GOT3 (cell line): ENCODE measurements at places on chromosomes 7 and 10.
A peak's percentile ranks its signal among the peaks of the same experiment; 100 is the strongest.

DNA sequence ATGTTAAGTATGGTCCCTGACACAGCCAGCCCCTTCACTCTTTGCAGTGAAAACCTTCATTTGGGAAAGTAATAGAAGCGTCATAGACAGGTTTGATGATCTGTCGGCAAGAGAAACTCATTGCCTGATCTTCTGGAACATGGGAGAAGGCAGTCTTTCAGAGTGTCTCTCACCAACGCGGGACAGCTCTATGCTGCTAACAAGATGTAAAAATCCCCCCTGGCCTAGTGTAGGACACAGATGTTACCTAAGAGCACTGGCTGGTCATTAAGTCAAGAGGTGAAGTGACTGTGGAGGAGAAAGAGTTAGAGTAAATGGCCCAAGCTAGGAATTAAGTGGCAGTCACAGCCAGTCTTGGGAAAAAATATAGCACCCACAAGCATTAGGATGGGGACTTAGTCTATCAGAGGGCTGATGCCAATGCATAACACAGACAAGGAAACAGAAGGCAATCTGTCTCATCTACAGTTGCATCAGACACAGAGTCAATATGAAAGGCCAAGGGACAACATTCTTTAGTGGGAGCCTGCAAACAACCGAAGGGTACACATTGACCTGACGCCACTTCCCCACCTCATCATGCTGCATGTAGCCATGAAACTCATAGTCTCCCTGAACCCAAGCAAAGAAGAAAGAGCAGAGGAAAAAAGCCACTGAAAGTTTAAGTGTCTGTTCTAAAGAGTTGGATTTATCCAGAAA is 69.5 kb downstream of the SORCS1 start:
- DNase-seq = no peak

DNA sequence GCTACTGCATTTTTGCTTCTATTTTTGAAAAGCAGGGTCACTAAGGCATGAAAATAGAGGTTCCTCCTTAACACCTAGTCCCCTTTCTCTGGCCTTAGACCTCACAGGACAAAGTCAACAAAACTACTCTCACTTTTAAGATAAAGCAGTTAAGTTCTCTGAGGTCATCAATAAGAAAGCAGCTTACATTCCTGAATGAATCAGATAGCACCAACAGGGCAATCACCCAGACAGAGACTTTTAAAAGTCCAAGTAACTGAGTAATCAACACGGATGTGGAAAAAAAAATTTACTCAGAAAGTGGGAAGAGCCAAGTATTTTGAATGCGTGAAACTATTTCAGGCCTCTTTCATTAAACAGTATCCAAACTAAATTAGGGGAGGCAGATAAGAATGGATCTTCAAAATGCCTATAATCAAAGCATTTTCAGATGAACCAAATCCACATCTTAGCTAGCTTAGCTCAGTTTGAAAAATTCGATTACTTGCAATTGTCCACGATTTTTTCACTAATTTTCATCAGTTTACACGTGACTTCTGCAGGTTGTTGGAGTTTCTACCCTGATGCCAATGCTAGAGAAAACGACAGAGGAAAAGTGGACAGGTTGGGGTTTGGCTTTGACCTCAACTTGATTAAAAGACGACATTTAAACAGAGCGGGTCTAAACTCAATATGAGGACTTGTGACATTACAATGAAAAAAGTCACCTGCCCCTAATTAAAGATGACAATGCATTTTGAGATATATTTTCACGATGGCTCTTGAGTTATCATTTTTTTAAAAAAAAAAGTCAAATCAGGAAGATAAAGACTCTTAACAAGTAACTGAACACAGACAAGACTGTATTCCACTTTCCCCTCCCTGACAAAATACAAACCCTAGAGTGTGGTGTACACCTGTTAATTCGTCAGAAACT is 1.6 kb downstream of the BEND7 start:
- no peak for DNase-seq

GRCh38 chr10:129853562-129853903 is 110.5 kb downstream of the EBF3 start:
- DNase-seq = no peak

GRCh38 chr7:114659409-114660125 is 245.0 kb downstream of the FOXP2 start:
- no peak for DNase-seq

DNA sequence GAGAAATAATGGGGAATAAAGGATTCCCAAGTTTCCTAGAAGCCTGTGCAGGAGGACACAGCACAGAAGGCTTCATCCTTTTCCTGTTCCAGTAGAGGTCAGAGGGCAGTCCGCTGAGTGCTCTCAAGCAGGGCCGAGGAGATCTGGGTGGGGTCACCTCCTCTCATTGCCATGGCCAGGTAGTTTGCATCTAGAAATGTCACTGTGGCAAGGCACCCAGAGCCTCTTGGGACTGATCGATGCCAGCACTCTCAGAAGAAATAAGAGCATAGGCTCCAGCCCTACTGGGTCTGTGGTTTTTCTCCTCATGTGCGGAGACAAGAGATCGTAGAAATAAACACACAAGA is 7.9 kb downstream of the NUB1 start:
- DNase-seq = no peak

- DNase-seq = no peak
Observed at GRCh38 chr10:84634636-84635035, 306.2 kb downstream of the CCSER2 start.

GRCh38 chr7:44087911-44088838 is 5.8 kb upstream of the POLM start:
- DNase-seq = peak; percentile 70

- no peak for DNase-seq
Observed at GRCh38 chr7:143299840-143300239, 11.7 kb downstream of the CASP2 start.

DNA sequence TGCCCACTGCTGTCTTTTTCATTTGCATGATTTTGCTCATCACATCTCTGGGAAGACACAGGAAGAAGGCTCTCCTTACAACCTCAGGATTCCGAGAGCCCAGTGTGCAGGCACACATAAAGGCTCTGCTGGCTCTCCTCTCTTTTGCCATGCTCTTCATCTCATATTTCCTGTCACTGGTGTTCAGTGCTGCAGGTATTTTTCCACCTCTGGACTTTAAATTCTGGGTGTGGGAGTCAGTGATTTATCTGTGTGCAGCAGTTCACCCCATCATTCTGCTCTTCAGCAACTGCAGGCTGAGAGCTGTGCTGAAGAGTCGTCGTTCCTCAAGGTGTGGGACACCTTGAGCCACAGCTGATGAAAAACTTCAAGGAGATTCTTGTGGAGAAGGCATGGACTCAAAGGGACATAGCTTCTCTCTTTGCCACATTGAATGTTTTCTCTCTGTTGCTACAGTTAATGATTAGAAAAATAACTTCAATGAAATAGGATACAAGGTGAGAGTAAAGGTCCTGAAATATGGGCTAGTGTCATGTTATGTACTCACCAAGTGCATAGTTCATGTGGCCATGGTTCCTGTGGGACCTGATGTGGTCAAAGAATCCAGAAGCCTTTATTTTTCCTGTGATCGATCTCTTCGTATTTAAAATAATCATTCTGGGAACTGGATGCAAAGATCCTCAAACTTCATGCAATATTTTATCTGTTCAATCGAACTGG is 970 bp downstream of the TAS2R60 start:
- no peak for DNase-seq

DNA sequence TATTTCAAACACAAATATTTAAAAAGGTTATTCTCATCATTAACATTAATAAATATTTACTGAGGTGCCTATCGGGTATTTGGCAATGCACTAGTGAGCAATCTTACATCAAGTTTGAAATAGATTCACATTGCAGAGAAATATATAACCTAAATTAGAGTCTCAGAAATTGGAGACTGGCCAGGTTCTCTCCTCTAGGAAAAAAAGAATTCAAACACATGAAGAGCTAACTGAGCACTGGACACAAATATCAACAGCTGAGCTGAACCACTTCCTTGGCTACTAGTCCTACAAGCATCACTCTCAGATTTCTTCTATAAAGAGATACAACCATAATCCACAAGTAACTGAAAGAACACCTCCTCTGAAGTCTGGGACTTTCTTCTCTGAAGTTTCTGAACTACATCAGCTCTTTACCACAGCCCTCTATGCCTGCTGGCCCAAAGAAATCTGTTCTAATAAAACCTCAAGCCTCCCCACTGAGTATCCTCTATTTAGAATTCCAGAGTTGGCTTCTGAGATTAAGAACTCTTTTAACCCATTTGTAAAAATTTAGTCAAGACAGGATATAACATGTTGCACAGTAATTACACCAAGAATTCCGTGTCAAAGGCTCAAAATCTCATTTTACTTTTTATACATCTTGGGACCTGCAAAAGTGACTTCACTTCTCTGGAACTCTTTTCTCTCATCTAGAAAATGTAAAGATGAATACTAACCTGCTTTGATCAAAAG is 45.2 kb downstream of the MTERF1 start:
- DNase-seq = no peak

DNA sequence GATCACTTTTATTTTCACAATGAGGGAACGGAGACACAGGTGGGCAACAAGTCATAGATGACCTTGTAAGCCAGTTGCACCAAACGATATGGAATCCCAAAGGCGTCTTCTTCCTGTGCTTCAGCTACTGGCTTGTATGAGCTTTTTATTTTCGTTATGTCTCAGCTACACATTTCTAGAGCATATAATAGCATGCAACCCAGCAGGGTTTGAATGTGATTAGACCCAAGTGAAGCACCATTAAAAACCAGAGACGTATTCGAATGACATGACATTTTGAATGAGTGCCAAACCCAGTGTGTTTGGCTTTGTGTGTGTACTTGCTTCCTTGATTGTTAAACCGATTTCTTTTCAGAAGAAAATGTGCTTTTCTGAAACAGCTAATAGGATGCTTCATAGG is 963.2 kb upstream of the CELF2 start:
- DNase-seq = no peak

DNA sequence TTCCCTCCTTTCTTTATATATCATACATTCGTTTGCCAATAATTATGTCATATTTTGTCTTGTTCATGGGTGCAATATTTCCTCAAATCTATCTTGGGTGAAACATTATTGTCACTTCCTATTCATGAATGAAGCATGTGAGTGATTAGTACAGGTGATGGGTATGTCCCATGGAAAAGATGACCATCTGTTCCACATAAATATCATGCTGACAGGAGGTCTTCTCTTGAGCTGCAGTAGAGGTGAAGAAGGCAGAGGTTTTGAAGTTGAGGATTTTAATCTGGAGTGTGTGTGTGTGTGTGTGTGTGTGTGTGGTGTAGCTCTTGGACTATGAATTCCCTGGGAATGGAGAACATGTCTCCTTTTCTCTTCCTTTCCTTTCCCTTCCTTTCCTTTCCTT is 350.5 kb upstream of the CHRM2 start:
- DNase-seq = no peak

DNA sequence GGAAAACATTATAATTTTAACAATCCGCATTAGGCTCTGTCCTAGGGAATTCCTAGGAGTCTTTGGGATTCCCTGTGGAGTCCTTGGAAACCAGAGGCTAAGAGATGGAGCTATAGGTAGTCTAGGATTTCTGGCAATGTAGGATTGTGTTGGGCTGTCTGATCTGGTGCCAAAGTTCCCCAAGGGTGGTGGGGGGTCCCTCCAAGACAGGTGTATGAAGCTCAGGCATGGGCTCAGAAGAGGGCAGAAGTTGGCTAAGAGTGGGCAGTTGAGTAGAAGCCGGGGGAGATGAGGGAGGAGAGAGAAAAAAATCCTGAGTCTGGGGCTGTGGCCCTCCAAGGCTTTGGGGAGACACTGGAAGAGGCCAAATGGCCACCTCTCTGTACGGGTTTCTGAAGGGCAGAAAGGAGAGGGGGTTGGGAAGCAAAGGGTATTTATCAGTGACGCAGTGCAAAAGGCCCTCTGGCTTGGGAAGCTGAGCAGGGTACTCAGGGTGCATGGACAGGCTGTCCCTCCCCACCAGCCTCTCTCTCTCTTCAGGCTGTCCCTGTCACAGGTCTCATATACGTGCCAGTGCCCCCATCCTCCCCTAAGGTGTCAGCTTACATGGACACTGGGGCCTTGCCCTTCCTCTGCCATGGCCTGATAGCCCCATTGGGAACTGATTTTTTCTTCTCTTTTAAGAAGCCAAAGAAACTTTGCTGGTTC is 929 bp downstream of the HOXA6 start:
- no peak for DNase-seq

GRCh38 chr7:826230-826917 is 5.9 kb upstream of the SUN1 start:
- DNase-seq = no peak

DNA sequence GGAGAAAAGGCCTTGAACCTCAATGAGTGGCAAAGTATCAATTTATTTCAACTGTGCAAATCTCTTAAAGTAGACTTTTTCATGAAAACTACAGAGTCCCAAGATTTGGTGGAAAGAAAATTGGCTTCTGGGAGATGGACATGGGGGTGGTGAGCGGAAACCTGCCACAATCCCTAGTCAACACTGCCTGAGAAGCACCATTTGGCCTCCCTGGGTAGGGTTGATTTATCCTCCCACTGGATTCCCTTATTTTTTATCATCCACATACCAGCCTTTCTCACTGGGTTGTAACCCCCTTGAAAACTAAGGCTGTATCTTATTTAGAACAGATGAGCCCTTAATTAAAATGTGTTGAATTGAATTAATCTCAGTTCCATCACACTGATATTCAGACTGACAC is 101.7 kb upstream of the PTN start:
- DNase-seq = no peak

- no peak for DNase-seq
Observed at GRCh38 chr7:44678471-44679179, 70.0 kb upstream of the ZMIZ2 start.

GRCh38 chr10:61900829-61901792 is at the start of gene ARID5B:
Gene ARID5B (plus strand): TSS chr10:61901699. CDS start chr10:61901710, 11 bp downstream.
- no peak for DNase-seq

DNA sequence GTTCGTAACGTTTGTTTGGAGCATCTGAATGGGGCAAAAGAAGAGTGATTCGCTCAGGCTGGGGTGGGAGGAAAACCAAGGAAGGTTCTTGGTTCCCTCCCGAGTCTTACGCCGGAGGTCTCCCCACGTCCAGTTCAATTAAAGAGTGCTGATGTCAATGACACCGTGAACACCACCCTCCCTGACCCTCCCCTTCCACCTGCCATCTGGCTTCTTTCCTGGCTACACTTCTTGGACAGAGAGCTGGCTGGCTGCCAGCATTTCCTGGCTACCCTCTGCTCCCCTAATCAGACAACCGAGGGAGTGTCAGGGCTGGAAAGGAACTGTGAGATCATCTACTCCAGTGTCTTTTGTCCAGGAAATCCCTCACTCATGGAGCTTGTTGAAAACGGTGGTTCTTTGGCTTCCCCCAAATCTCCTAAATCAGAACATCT is 24.1 kb upstream of the FFAR4 start:
- no peak for DNase-seq

DNA sequence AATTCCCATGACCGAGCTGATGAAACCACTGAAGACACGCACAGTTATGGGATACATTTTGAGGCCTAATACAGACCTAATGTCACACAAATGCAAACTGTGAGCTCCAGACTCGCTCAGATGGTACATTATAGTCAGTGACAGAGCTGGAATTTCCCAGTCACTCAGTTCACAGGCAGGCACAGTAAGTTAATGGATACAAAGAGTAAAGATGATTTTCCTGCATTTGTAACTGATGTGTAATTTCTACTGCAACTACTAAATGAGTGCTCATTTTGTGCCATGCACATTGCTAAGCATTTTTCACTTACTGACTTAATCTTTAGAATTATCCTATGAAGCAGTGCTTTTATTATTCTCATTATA is 56.5 kb downstream of the ENO4 start:
- no peak for DNase-seq

- DNase-seq = no peak
Observed at GRCh38 chr7:28005847-28006231, 174.8 kb downstream of the JAZF1 start.
